Nephron progenitor cell (in vitro differentiated cells): ENCODE measurements at places on chromosomes 2 and 18.

DNA sequence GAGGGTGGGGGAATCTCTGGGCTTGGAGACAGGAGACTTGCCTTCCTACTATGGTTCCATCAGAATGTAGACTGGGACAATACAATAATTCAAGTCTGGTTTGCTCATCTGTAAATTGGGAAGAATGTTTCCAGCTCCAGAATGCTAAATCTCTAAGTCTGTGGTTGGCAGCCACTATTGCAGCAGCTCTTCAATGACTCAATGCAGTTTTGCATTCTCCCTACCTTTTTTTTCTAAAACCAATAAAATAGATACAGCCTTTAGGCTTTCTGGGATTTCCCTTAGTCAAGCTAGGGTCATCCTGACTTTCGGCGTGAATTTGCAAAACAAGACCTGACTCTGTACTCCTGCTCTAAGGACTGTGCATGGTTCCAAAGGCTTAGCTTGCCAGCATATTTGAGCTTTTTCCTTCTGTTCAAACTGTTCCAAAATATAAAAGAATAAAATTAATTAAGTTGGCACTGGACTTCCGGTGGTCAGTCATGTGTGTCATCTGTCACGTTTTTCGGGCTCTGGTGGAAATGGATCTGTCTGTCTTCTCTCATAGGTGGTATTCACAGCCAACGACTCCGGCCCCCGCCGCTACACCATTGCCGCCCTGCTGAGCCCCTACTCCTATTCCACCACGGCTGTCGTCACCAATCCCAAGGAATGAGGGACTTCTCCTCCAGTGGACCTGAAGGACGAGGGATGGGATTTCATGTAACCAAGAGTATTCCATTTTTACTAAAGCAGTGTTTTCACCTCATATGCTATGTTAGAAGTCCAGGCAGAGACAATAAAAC, 6.5 kb downstream of the TTR start:
- H3K4me3 ChIP-seq: no peak overlapping the region
- peaks cover 5% of the 10 kb centered on the region for H3K27me3 ChIP-seq
- no peaks in the 10 kb centered on the region for H3K36me3 ChIP-seq
- H3K27ac ChIP-seq: no peak overlapping the region
- DNase-seq: no peak
- no peaks in the 10 kb centered on the region for H3K4me1 ChIP-seq

DNA sequence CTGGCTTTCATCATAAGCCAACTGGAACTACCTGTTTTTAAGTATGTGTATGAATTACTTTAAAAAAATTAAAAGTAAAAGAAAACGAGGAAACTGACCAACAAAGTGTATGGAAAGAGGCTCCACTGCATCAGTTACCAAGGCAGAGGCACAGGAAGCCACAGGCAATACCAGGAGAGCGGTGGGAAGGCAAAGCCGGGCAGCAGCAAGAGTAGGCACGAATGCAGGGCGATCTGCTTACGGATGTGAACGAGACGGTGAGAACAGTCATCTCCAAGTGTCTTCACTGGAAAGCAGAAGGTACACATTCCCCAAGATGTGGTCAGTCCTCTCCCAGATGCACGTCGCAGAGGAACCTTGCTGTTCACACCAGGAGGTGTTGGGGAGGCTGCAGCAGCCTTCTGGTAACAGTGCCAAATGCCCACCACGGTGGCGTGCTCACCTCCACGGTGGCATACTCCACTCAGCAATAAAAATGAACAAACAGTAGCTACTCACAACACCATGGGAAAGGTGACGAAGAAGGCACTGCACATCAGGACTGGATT, 43.1 kb downstream of the HS6ST1 start:
- peaks cover 33% of the 10 kb centered on the region for H3K36me3 ChIP-seq
- H3K4me1 ChIP-seq: peaks cover 16% of the 10 kb centered on the region
- no peak overlapping the region for H3K4me3 ChIP-seq
- no peak overlapping the region for H3K27ac ChIP-seq

- no peak overlapping the region for H3K4me3 ChIP-seq
- H3K27me3 ChIP-seq: no peaks in the 10 kb centered on the region
- peaks cover 12% of the 10 kb centered on the region for H3K36me3 ChIP-seq
Measured at GRCh38 chr2:239235311-239235710, 165.5 kb downstream of the HDAC4 start.

GRCh38 chr2:924701-925100, 25.9 kb upstream of the SNTG2 start:
- H3K4me1 ChIP-seq: peaks cover under 1% of the 10 kb centered on the region
- H3K4me3 ChIP-seq: no peak overlapping the region
- H3K27me3 ChIP-seq: peaks cover 32% of the 10 kb centered on the region
- H3K27ac ChIP-seq: no peak overlapping the region
- H3K36me3 ChIP-seq: peaks cover 10% of the 10 kb centered on the region

DNA sequence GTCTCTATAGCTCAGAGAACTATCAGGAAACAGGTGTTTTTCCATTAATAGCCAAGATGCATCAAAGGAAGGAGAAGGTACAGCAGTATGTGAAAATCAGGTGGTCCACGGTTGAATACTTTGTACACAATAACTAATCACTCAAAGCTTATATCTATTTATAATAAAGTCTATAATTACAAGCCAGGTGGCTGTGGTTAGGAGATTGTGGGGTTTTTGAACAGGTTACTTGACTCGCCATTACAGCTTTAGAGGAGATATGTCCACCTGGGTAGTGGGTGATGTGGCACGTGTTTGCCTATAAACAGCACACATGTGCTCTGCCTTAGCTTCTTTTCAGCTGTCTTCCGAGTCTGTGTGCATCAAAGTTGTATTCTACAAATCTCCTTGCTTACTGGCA, 892.2 kb upstream of the ZEB2 start:
- H3K27me3 ChIP-seq: no peaks in the 10 kb centered on the region
- DNase-seq: no peak
- peaks cover 5% of the 10 kb centered on the region for H3K36me3 ChIP-seq

GRCh38 chr2:222281506-222281905, 17.3 kb downstream of the PAX3 start:
- H3K4me1 ChIP-seq: peaks cover 66% of the 10 kb centered on the region
- H3K4me3 ChIP-seq: no peak overlapping the region
- H3K27me3 ChIP-seq: peaks cover 5% of the 10 kb centered on the region

- H3K4me1 ChIP-seq: no peaks in the 10 kb centered on the region
- H3K27me3 ChIP-seq: peaks cover 11% of the 10 kb centered on the region
- DNase-seq: no peak
Measured at GRCh38 chr2:227450311-227450841, 21.6 kb upstream of the AGFG1 start.

- H3K4me1 ChIP-seq: peaks cover 3% of the 10 kb centered on the region
- peaks cover 7% of the 10 kb centered on the region for H3K27me3 ChIP-seq
- H3K36me3 ChIP-seq: no peaks in the 10 kb centered on the region
- DNase-seq: no peak
Measured at GRCh38 chr2:100935372-100935752, 66.7 kb upstream of the RPL31 start.

DNA sequence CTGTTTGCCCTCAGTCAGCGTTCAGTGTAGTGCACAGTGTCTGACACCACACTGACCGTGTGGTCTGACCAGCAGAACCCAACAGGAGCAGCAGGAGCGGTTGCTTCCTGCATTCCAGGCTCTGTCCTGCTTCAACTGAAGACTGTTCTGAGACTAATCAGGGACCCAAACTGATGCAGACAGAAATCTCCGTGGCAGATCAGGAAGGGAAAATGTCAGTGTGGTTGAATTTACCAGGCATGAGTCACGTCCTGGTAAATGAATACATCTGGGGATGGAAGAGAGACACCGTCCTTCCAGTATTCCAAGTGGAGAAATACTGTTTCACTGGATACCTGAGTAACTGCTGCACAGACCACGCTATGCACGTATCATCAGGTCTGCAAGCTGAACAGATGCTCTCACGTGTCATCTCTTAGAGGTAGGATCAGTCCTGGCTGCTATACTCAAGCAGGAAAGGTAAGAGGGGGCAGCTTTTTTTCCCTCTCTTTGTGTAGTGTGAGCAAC, 223.6 kb upstream of the EPAS1 start:
- H3K4me3 ChIP-seq: no peak overlapping the region
- H3K4me1 ChIP-seq: peaks cover 31% of the 10 kb centered on the region
- no peak for DNase-seq

DNA sequence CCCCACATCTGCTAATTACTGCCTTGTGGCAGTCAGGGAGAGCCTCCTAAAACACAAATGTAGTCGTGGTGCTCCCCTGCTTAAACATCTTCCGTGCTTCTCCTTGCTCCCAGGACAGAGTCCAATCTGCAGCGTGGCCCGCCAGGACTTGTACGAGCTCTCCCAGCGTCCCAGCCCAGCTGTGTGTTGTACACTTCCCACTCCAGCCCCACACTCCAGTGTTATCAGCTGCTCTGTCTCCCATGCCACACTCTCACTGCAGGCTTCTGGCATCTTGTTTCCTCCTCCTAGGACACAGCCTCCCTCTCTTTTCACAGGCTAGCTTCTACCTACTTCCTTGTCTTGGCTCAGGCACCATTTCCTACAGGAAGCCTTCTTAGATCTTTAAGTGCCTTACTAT, 199.4 kb downstream of the ALPK2 start:
- no peak overlapping the region for H3K4me3 ChIP-seq
- DNase-seq: no peak

GRCh38 chr2:238652053-238652770, 195.7 kb upstream of the TWIST2 start:
- no peak overlapping the region for H3K4me3 ChIP-seq
- H3K4me1 ChIP-seq: peaks cover 33% of the 10 kb centered on the region
- H3K27ac ChIP-seq: no peak overlapping the region
- H3K36me3 ChIP-seq: no peaks in the 10 kb centered on the region
- H3K27me3 ChIP-seq: peaks cover 4% of the 10 kb centered on the region

- no peaks in the 10 kb centered on the region for H3K36me3 ChIP-seq
- DNase-seq: no peak
- H3K4me3 ChIP-seq: no peak overlapping the region
- H3K27ac ChIP-seq: no peak overlapping the region
Measured at GRCh38 chr18:51943281-51943680, 396.7 kb upstream of the DCC start.

DNA sequence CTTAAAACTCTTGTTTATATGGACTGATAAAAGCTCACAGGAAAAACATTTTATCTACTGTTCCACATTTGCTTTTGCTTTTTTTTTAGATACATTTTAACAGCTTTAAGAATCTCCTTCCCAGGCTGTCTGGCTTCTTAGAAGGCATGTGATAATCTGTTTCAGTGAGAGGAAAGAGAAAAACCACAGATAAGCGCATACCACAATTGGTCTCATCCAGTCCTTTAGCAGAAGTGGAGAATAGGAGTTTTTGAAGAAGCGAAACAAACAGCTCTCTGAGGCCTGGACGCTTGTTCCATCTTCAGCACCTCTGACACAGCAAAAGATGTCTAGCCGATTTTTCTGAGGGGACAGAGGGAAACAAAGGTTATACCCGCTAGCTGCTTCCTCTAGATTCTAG, 37.6 kb downstream of the RMC1 start:
- no peak overlapping the region for H3K27ac ChIP-seq
- DNase-seq: no peak
- no peaks in the 10 kb centered on the region for H3K4me1 ChIP-seq
- peaks cover 58% of the 10 kb centered on the region for H3K36me3 ChIP-seq
- no peaks in the 10 kb centered on the region for H3K27me3 ChIP-seq

- no peak overlapping the region for H3K27ac ChIP-seq
- H3K36me3 ChIP-seq: no peaks in the 10 kb centered on the region
- no peak for DNase-seq
- peaks cover 3% of the 10 kb centered on the region for H3K27me3 ChIP-seq
Measured at GRCh38 chr2:37405781-37406180, 61.4 kb downstream of the QPCT start.

- no peaks in the 10 kb centered on the region for H3K36me3 ChIP-seq
- no peak overlapping the region for H3K4me3 ChIP-seq
- H3K27me3 ChIP-seq: peaks cover 3% of the 10 kb centered on the region
- DNase-seq: peak; percentile 36
- peaks cover 15% of the 10 kb centered on the region for H3K4me1 ChIP-seq
- no peak overlapping the region for H3K27ac ChIP-seq
Measured at GRCh38 chr2:59182249-59182648, 941.1 kb upstream of the FANCL start.

DNA sequence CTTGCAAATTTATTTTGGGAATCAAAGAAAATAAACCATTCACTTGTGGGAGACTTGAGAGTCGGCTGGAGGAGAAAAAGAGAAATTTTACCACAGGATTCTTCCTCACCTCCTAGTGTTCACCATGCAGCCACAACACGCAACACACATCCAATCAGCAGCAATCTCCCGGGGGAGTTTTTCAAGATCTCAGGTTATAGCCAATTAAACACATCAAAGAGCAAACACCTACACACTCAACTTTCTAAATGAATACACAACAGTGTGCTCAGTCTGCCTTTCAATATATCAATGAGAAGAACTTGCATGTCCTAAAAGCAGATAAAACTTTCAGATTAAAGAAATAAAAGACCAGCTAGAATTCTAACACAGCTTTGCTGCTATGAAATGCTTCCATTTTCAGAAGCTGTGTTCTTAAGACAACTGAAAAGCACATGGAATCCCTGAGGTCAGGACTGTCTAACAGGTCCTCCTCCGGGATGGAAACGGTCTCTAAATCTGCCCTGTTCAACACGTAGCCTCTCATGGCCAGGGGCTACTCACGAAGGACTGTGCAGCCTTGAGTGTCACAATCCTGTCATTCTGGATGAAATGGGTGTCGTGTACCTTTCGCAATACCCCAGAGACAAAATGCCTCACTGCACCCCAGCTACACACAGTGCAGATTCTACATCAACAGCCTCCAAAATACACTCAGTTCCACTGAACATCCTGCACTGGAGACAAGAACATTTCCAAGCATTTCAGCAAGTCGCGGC, 84.2 kb downstream of the ZNF516 start:
- H3K4me1 ChIP-seq: peaks cover 69% of the 10 kb centered on the region
- H3K27ac ChIP-seq: no peak overlapping the region
- no peak for DNase-seq
- H3K4me3 ChIP-seq: no peak overlapping the region
- peaks cover 90% of the 10 kb centered on the region for H3K36me3 ChIP-seq

DNA sequence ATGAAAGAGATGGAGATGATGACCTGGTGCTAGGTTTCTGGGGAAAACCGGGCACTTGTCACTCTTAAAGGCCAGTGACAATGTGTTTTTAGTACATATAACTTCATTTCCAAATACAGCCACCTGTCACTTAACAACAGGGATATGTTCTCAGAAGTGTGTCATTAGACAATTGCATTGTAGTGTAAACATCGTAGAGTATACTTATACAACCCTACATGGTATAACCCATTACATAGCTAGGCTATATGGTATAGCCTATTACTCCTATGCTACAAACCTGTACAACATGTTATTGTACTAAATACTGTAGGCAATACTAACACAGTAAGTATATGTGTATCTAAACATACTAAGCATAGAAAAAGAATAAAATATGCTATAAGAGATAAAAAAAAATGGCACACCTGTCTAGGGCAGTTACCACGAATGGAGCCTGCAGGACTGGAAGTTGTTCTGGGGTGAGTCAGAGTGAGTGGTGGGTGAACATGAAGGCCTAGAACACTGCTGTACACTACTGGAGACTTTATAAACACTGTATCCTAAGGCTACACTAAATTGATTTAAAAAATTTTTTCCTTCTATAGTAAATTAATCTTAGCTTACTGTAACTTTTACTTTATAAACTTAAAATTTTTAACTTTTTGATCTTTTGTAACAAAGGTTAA, 123.2 kb downstream of the THADA start:
- no peak for DNase-seq
- H3K27ac ChIP-seq: no peak overlapping the region
- H3K36me3 ChIP-seq: peaks cover 17% of the 10 kb centered on the region
- peaks cover 41% of the 10 kb centered on the region for H3K4me1 ChIP-seq
- no peaks in the 10 kb centered on the region for H3K27me3 ChIP-seq
